ENCODE measurements at places on chromosomes 2 and 18. TPM values are rescaled to one million over a fixed set of nuclear protein-coding genes. Genes with fewer than 3 reads are reported as not detected.

The ZCCHC2 gene
- total RNA-seq = 14.7 TPM

- DNase-seq = peak; percentile 55
Observed at GRCh38 chr2:232502911-232503808, 15.5 kb upstream of the ECEL1 start.

The C2orf78 gene
- not detected for total RNA-seq

GRCh38 chr2:215535741-215536140 is 99.9 kb upstream of the FN1 start:
- DNase-seq = no peak

DNA sequence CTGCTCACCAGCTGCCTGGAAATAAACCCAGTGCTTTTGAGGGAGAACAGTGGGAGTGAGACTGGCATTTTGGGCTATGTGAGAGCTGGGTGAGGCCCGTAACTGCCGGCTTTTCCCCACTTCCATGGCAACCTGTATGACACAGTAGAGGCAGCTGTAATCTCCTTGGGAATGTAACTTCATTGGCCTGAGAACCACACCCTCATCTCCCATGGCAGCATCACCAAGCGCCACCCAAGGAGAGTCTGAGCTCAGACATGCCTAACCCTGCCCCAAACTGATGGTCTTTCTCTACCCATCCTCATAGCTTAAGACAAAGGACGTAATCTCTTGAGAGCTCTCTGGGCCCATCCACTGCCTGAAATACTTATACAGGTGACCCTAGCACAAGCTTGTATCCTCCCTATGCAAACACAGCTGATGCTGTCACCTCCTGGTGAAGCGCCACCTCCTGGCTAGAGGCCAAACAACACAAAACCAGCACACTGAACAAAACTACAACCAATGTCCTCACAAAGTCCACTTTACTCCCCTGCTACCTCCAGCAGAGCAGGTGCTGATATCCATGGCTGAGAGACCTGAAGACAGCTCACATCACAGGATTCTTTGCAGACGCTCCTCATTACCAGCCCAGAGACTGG is 763.4 kb upstream of the NRXN1 start:
- DNase-seq = peak; percentile 26

- DNase-seq = no peak
Observed at GRCh38 chr2:173898996-173899395, 66.2 kb downstream of the SP3 start.

The TXNDC2 gene
- not detected for total RNA-seq

The CRIM1 gene
- total RNA-seq = 13.8 TPM

The C1GALT1C1L gene
- total RNA-seq = not detected

The LHCGR gene
- 0.12 TPM for total RNA-seq

The LMAN2L gene
- 25.8 TPM for total RNA-seq

- no peak for DNase-seq
Observed at GRCh38 chr18:9559253-9559652, 55.1 kb downstream of the PPP4R1 start.

- no peak for DNase-seq
Observed at GRCh38 chr2:201233812-201234662, 26.3 kb upstream of the CASP8 start.

DNA sequence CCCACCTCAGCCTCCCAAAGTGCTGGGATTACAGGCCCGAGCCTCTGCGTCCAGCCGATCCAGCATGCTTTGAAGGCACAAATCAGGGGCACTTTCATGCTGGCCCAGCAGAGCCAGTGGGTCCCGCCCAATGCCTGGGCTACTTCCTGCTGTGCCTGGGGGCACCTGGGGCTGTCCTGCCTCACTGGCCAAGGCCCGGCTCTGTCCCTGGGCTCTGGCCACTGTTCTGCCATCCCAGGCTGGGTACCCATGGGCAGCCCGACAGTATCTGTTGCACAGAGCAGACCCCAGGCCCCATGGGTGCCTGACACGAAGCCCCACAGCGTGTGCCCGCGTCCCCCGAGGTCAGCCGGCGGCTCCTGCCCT is 6.8 kb upstream of the GAL3ST2 start:
- no peak for DNase-seq

The FZD7 gene
- total RNA-seq = 91.0 TPM

The SERPINB12 gene
- total RNA-seq = not detected

The SLC4A3 gene
- total RNA-seq = 10.0 TPM

GRCh38 chr2:53231908-53232307 is 535.7 kb upstream of the CHAC2 start:
- no peak for DNase-seq

- DNase-seq = no peak
Observed at GRCh38 chr2:236862961-236863728, 222.5 kb upstream of the COPS8 start.

DNA sequence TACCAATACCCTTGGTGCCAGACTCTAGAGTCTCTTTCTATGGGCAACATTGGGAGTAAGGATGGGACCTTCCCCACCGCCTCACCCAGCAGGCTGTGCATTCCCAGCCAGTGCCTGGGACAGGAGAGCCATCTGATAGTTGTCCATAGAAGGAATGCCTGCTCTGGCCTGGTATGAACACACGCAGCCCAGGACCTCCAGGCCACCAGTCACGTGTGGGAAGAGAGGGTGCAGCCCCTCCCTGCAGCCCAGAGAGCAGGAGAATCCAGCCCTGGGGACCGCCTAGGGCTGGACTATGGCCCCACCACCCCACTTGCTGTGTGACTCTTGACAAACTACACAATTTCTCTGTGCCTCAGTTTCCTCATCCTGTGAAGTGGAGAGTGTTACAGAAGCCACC is 52.5 kb upstream of the ID2 start:
- DNase-seq = no peak

- DNase-seq = no peak
Observed at GRCh38 chr2:30492185-30492584, 45.1 kb downstream of the LCLAT1 start.

- DNase-seq = no peak
Observed at GRCh38 chr2:12300019-12300602, 416.6 kb upstream of the TRIB2 start.

GRCh38 chr18:48946329-48946835 is 4.4 kb downstream of the SMAD7 start:
- no peak for DNase-seq

DNA sequence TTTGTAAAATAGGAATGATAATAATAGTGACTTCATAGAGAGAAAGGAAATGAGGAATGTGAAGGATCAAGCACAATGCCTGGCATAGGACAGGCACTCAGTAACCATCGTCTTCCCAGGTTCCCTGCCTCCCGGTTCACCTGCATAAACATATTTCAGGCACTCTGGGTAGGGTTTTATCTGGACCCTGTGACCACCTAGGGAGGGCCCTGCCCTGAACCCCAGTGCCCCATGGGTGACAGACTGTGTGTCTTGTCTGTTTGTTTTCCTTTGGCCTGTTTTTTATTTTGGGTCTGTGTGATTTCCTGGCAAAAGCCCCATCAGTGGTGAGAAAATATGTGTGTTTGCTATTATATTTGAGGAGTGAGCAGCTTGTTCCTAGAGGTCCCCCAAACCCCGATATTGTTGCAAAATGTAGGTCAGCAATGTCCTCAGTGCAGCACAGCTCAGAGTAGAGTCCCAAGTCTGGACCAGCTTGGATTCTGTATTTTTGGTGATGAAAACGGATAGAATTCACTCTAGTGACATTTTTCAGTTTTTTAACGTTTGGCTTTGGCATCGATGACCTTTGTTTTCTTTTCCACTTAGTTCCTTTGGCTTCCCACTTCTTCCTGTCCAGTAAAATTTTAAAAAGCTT is 9.6 kb upstream of the NT5C1B start:
- DNase-seq = no peak

DNA sequence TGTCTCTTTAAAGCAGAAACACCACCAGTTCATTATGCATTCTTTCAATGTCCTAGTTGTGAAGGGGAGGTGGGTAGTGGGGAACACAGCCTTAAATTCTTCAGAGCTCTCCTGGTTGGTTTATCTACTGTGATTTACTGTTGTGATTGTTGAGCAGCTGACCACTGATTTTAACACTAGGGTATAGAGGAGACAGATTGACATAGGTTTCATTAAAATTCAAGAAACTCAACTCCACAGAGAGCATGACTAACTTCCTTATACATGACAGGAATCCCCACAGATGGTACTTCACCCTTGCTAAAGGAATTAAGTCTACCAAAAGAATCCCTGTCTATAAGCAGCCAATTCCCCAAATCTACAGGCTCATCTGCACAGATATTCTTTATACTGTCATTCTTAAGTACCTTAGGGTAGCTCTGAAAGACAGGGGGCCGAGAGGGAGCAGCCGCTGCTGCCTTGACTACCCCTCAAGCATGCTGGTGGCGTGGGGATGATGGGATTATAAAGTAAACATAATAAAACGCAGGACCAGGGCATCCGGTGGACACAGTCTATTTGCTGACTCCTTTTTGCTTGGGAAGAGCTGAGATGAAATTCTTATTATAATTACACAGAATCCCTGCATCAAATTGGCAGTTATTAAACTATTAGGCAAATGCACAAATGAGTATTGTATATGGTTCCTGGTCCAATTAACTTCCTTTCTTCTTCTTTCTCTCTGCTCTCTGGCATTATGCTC is 1377.6 kb upstream of the PIK3C3 start:
- DNase-seq = no peak

DNA sequence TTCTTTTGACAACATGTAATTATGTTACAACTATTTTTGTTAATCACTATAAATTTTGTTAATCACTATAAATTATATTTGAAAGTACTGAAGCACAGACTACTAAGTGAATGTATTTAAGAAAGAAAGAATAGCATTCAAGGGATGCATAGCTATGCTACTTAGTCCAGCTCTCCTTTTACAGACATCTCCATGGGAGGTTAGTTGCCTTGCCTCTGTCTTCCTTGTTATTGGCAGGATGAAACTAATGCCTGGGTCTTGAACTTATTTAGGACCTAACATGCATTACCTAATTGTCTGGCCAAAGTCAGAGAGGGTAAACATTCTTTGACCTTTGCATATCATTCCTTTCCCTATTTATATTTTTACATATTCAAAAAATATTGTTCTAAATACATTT is 519.5 kb downstream of the NRXN1 start:
- DNase-seq = no peak

DNA sequence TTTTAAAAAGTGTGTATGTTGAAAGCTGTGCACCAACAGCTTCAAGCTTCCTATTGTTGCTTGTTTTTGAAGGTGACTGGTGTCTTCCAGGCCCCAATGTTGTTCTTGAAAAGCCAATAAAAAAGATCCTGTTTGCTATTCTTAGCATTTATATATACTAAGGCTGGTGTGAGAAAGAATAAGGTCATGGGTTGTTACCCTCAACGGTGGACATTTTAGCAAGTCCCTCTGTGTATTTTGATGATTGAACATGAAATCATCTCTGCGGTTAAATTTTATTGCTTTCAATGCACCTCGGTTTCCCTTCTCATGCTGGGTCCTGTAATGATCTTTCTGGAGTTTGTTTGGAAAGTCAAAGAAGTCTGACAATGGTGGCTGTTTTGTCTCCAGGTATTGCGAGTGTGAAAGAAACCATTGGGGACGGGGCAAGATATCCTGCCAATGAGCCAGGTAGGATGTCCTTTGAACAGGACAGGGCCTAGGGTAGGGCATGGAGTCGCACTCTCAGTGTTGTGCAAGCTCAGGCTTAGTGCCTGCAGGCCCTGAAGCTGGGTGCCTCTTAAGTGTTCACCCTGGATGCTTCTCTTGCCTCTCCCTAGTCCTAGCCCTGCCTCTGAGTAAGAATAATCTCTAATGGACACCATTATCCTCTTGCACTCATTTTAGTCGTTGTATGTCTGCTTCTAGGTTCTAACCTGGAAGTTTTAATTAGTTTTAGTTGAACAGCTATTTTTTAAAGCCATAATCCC is 16.0 kb upstream of the KLF7 start:
- DNase-seq = no peak

GRCh38 chr2:136384531-136385303 is 266.8 kb upstream of the CXCR4 start:
- no peak for DNase-seq

The KLHL30 gene
- total RNA-seq = 0.25 TPM

- DNase-seq = no peak
Observed at GRCh38 chr2:239178954-239179353, 221.9 kb downstream of the HDAC4 start.

The TLX2 gene
- not detected for total RNA-seq

DNA sequence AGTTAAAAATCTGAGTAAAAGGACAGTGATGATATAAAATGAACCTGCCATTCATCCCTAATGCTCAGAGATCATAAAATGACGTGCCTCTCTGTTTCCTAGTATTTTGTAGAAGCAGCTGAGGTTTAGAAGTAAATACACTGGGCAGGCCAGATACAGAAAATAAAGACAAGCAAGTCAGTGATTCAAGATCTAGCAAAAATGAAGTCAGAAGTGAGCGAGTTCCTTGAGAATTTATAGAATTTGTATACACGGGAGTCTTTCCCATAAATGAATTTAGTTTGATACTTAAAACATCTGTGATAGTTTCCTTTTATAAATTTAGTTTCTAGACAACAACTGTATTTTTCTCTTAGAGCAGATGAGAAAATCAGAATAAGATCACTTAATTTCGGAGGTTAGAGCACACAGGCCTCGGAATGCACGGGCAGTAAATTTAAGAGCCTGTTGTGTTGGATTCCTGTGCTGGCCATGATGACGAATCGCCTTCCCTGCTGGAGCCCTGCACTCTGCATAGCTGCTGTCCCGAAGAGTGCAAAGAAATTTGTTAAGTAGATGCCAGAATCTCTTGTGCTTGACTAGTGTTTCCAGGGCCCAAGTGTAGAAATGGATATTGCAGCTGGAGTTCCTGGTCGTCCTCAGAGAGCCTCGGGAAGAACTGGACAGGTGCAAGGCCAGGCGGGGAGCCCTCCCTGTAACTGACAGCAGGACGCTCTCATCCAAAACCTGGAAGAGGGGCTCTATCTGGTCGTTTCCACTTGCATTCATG is 83.7 kb upstream of the RBM44 start:
- DNase-seq = no peak

GRCh38 chr2:172470958-172471922 is 43.9 kb downstream of the ITGA6 start:
- no peak for DNase-seq

DNA sequence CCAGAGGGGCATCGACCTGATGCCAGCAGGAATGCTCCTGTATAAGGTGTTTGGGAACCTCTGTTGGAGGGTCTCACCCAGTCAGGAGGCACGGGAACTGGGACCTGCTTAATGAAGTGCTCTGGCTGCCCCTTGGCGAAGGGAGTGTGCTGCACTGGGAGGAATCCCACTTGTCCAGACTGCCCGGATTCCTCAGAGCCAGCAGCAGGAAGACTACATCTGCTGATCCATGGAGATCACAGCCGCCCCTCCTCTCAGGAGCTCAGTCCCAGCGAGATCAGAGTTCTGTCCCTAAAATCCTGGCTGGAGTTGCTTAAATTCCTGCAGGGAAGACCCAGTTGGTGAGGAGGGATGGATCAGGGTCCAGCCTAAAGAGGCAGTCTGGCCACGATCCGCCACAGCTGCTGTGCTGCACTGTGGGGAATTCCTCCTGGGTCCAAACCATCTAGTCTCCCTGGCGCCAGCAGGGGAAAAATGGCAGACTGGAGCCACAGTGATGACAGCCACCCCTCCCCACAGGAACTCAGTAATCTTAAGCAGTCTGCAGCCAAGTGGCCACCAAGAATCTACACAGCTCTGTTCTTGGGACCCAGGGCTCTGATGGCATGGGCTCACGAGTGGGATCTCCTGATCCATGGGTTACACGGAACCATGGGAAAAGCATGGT is 76.5 kb upstream of the NRP2 start:
- no peak for DNase-seq
